HT-29 (cell line): ENCODE measurements at places on chromosomes 2 and 18.
A peak's percentile ranks its signal among the peaks of the same experiment; 100 is the strongest.

- peak; percentile 67 for DNase-seq
Observed at GRCh38 chr2:190996338-190996946, 17.5 kb downstream of the STAT1 start.

DNA sequence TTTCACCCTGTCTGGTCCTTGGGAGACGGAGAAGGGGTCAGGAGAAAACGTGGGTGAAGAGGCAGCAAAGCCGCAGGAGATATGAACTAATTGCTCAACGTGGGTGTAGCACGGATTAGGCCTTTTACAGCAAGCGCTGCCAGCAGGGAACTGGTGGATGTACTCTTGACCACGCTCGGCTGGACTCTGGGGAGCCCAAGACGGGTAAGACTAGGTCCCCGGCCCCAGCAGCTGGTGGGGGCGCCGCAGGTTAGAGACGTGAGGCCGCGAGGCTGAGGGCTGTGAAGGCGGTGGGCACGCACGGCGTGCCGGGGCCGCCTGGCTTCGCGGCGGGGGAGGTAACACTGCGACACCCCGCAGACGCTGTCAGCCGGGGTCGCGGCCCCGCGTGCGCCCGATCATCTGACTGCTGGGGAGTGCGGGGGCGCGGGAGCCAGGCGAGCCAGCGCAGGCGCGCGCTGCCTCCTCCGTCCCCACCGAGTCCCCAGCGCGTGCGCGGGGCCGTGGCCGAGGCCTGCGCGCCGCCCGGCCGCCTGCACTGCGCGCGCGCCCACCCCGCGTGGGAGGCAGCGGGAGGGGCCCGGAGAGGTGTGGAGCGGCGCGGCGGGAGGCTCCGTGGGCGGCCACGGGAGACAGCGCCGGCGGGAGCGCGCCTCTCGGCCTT lies at the start of gene CLIP4:
CLIP4 (plus strand) TSS at position 470 of the 664 bp plus-strand sequence. CDS start 5,974 bp downstream, outside the sequence.
- DNase-seq, result no peak

DNA sequence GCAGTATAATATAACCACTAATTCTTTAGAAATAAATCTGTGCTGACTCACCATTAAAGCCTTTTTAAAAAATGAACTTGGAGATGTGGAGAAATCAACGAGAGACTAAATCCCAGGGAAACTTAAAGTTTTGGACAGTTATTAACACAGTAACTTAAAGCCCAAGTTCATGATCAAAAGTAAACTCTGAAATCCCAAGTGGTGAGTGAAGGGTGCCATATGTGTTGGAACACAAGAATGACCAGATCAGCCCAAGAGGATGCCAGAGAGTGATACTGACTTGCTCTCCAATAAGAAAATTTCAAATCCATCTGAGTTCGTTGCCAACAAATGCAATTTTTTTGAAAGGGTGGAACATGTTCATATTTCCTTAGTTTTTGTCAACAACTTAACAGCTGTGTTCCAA lies 838.1 kb upstream of the ACVR2A start:
- DNase-seq, result no peak

DNA sequence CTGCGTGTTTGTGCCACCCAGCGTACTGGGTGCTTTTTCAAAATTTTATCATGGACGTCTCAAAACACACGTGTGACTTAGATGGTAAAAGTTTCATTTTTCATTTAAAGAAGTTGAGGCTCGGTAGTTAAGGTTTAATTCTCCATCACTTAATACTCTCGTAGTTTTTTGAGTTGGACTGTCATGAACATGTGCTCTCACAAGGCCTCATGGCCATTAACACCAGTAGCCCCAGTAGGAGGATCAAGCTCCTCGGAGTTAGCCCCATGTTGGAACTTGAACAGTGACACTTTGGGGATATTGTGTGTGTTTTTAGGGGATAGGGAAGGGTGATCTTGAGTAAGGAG lies 15.3 kb downstream of the NMUR1 start:
- DNase-seq, result no peak

- no peak for DNase-seq
Observed at GRCh38 chr18:23169673-23170044, 34.4 kb downstream of the CABLES1 start.

GRCh38 chr2:35585972-35586371 lies 769.6 kb upstream of the CRIM1 start:
- DNase-seq, result no peak

DNA sequence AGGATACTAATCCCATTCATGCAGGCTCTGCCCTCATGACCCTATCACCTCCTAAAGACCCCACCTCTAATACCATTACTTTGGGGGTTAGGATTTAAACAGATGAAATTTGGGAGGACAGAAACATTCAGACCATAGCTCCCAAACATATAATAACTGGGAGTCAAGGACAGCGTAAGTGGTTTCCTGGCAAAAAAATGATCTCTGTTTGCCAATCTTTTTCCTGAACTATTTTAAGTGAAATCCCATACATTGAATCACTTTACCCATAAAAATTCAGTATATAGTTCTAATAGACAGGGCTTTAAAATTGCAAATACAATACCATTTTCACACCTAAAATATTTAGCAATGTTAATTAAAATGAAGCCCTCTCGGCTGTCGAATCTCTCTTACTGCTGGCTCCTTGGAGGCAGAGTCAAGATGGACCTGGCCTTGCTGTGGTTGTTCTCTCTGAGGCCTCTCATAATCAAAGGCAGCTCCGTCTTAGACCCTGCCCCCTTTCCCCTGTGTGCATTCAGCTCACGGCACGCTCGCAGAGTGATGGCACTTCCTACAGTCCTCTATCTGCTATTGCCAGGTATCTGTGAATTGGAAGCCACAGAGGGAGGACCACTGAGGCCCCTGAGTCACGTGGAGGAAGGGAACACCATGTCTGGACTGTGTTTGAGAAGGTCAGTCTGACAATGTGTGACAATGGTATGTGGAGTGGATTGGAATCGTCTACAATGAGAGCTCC lies 132.3 kb downstream of the UXS1 start:
- DNase-seq, result no peak

DNA sequence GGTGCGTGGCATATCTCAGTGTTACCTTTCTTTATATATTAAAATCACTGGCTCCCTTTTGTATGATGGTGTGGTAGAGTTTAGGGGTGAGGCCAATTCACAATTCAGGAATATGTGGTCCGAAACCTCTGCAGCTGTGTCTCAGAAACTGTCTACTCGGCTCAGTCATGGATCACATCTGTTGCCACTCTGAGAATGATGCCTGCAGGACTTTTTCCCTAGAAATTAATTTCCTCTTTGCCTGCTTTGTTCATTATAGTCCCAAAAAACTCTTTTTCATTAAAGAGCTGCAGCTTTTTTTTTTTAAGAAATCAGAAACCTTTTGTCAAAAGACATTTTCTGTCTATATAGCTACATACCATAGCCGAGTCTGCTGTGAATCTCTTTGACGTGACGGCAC lies 104.9 kb upstream of the NFATC1 start:
- DNase-seq, result no peak

- DNase-seq, result no peak
Observed at GRCh38 chr2:219353129-219353528, 20.6 kb upstream of the RESP18 start.

DNA sequence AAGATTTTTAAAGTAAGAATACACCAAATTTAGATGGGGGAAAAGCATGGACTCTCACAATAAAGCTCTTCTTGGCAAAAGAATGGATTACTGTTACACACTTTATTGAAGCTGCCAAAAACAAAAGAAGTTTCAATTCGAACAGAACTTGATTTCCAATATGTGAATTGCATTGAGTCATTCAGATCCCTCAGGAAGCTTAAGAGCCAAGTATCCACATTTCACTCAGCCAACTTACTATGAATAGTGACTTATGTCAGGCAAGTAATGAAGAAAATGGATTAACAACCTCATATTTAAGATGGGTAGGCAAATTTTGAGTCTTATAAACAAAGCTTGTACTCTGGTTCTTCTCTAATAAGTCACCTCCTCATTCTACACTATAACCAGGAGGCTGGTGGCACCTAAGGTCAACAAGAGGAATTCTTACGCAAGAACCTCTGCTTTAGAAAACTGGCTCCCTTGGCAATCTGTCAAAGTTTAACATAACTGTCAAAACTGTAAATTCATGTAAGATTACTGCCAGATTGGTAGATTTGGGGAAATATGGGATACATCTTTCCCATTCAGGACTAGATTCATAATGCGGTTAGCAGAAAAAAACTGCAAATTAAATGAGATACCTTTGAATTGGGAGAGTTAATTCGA lies 6.0 kb downstream of the HADHA start:
- DNase-seq, result no peak

DNA sequence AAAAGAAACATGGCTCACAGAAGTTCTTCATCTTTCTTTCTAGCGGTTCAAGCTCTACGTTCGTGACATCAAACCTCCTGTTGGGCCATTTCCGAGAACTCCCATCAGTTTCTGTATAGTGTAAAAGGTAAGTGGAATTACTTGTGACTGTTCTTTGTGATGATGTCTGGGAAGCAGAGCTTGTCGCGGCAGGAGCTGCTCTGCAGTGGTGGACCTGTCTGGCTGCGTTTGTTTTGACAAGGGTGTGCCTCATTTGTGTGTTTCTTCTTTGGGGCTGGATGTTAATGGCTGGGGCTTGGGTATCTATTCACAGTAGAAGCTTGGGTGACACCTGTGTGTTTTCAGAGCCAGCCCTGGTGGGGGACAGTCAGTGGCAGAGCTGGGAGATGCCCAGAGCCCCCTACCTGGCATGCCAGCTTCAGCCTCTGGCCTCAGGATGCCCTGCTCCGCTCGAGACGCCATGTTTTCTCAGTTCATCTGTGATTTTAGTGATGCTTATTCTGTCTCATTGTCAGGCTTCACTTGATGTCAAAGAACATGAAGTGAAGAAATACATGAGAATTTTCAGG lies 59.6 kb downstream of the LDLRAD4 start:
- DNase-seq, result no peak

- peak; percentile 23 for DNase-seq
Observed at GRCh38 chr18:33184175-33184574, 256.3 kb downstream of the CCDC178 start.

DNA sequence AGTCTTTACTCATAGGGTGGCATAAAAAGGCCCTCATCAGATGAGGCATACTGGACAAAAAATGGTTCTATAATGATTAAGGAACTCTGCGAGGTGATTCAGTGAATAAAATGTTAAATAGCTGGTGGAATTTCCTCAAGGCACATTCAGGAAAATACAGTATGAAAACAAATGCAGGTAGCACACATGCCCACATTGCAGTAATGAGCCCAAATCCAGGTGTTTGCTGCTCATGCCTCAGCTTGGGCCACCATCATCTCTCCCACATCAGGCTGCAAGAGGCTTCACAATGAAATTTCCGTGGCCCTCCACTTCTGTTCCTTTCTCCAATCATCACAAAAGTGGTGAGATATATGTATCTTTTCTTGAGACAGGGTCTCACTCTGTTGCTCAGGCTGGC lies 298.3 kb downstream of the NBAS start:
- no peak for DNase-seq

GRCh38 chr2:112583497-112584133 lies 794 bp upstream of the CHCHD5 start:
- DNase-seq, result peak; percentile 22

DNA sequence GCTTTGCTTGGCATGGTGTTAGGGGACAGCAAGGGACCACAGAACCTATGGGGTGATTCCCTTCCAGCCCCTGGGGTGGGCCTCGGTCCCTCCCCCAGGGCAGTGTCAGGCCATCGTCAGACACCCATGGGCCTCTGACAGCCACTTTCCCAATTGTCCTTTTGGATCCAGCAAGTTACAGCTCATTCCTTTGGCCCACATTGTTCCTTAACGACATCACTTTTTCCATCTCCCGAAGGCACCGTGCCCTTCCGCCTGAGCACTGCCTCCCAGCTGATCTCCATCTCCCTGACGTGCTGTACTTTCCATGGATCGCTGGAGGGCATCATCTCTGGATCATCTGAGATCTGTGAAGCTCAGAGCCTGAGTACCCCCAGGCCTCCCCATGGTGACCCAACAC lies 10.4 kb upstream of the KCNK3 start:
- DNase-seq, result no peak

- DNase-seq, result no peak
Observed at GRCh38 chr2:28430377-28430765, 37.7 kb downstream of the FOSL2 start.

- DNase-seq, result no peak
Observed at GRCh38 chr2:183078163-183078463, 434 bp upstream of the DUSP19 start.

- no peak for DNase-seq
Observed at GRCh38 chr18:54396760-54397159, 39.1 kb downstream of the C18orf54 start.

- peak; percentile 13 for DNase-seq
Observed at GRCh38 chr2:143934626-143935481, 585.1 kb downstream of the ZEB2 start.
